Muscle of leg (tissue), 16 donors: ENCODE measurements at places on chromosomes 12 and 14. TPM values are rescaled to one million over a fixed set of nuclear protein-coding genes. Genes with fewer than 3 reads are reported as not detected.

The SLC4A8 gene
- polyA plus RNA-seq, result 0.98 TPM

GRCh38 chr14:58428118-58428683 lies 682 bp downstream of the KIAA0586 start:
- DNase-seq, result peak; percentile 85

DNA sequence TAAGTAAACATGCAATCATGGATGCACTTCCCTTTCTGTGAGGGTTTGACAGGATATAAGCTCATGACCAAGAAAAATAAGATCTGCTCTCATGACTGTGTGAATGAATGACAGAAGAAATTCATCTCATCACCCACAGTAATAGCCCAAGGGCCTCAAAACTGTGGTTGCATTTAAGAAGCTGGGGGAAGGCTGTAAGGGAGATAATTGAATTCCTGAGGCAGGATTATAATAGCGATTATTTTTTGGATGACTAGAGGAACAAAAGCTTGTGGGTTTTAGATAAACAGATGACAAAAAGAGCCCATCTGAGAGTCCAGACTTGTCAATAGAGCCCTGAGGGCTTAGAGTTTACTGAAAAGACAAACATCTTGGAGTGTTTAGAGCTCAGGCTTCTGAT lies 161.2 kb downstream of the NTF3 start:
- no peak for DNase-seq

- DNase-seq, result peak; percentile 9
Measured at GRCh38 chr12:84785951-84786350, 126.6 kb downstream of the SLC6A15 start.

The SPATS2 gene
- polyA plus RNA-seq, result 29.2 TPM

DNA sequence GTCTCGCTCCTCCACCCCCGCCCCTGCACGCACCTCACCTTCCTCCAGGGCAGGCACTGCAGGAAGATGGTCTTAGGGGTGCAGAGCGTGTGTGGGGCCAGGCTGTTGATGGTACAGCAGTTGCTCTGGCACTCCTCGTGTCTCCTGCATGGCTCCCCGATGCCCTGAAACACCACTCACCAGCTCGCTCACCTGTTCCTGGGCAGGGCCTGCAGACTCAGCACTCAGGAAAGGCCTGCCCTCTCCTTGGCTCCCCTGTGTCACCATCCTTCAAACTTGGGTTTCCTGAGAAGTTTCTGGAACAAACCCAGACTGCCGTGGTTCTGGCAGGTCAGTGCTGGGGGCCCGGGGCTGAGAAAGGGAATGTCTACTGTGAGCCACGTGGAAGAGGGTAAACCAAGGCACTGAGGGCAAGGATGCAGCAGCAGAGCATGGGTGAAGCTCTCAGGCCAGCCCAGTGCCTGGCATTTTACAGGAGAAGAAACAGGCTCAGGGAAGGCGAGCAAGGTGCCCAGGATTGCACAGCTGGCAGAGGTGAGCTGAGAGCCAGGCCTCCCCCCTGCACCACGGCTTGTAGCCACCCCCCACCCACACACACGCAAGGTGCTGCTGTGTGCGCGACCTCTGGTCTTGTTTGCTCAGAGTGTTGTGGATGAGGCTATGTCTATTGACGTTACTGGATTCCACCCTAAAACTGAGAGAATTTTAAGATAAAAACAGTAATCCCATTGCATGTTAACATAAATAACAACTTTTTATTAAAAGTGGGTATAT lies 5.5 kb downstream of the LRCOL1 start:
- no peak for DNase-seq

The TIGAR gene
- 7.1 TPM for polyA plus RNA-seq

- peak; percentile 77 for DNase-seq
Measured at GRCh38 chr12:87953256-87953860, 75.8 kb downstream of the C12orf50 start.

GRCh38 chr12:59500335-59500734 lies 95.5 kb upstream of the SLC16A7 start:
- no peak for DNase-seq

DNA sequence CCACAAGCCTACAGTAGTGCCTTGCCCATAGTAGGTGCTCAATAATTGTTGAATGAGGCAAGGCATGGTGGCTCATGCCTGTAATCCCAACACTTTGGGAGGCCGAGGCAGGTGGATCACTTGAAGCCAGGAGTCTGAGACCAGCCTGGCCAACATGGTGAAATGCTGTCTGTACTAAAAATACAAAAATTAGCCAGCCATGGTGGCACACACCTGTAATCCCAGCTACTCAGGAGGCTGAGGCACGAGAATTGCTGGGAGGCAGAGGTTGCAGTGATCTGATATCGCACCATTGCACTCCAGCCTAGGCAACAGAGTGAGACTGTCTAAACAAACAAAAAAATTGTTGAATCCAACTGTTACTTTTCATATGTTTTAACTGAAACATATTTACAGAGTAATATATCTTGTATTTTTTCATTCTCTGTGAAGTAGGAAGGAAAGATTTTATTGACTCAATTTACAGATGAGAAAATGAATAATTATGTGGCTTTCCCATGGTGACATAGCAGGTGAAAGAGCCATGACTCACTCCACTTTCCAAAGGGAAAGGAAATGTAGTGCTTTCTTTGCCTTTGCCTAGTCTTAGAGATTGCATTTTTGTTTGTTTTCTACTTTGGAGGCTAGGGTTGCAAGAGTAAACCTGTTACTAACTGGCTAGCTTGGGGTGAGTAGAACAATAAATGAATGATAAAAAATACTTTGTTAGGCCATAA lies 95.4 kb upstream of the SLC38A4 start:
- no peak for DNase-seq

GRCh38 chr14:89242652-89243279 lies 174.3 kb downstream of the FOXN3 start:
- no peak for DNase-seq

The DTX3 gene
- polyA plus RNA-seq, result 28.3 TPM

DNA sequence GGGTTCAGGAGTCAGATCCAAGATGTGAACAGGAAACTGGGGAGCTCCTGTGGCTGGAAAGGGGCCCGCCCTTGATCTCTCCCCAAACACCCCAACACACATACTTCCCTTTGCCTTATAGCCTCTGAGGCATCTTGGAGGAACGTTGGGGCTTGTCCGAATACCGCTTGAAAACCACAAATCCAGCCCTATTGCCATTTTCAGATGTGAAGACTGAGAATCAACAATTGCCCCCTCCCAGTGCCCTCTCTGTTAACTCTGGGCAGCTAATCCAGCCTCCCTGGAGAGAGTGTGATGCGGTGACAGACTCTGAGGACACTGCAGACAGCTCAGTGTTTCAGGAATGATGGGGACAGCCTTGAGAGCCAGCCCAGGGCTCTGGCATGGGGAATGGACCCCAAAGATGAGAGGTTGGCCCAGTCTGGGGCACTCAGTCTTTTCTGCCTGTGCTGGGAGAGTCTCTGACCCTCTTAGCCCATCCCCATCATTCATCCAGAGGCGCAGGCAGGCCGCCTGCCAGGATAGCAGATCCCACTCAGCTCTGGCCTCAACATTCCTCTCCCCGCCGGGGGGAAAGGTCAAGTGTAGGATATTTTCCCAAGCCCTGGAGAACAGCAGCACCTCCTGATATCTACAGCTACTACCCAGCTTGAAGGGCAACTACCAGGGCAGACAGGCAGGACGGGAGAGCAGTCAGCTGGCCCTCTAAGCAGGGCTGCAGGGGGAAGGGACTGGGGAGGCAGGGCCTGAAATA lies 24.6 kb upstream of the LTBP2 start:
- no peak for DNase-seq

- DNase-seq, result peak; percentile 93
Measured at GRCh38 chr12:123436017-123436964, at the start of gene RILPL2. Gene RILPL2, minus strand, starts transcription at chr12:123436684. Its CDS starts 264 bp downstream, at chr12:123436420.

GRCh38 chr12:113065126-113066007 lies 8.8 kb downstream of the DTX1 start:
- no peak for DNase-seq

- no peak for DNase-seq
Measured at GRCh38 chr12:27003421-27004381, 10.5 kb downstream of the TM7SF3 start.

The SRGAP1 gene
- polyA plus RNA-seq, result 5.5 TPM

The P2RX2 gene
- not detected for polyA plus RNA-seq

The TAS2R8 gene
- polyA plus RNA-seq, result not detected

GRCh38 chr14:81971911-81972310 lies 438.3 kb upstream of the SEL1L start:
- peak; percentile 49 for DNase-seq
